ENCODE measurements at places on chromosomes 16 and 17.
A peak's percentile ranks its signal among the peaks of the same experiment; 100 is the strongest.

- no peak for DNase-seq
Observed at GRCh38 chr16:3835089-3835602, 45.4 kb downstream of the CREBBP start.

GRCh38 chr17:67474081-67474661 lies 97.1 kb downstream of the PITPNC1 start:
- no peak for DNase-seq

DNA sequence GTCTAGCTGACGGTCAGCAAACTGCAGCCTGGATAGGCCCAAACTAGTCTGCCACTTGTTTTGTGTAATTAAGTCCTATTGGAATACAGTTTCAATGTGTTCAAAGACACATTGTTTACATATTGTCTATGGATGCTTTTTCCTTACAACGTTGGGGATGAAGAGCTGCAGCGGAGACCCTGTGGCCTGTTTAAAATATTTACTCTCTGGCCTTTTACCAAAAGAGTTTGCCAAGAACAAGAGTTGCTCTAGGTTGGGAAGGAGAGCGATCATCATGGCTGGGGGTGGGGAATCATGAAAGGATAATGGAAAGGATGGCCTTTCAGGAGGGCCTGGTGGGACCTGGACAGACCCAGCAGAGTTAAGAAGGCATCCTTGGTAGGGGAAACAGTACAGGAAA lies 274.9 kb upstream of the ZFHX3 start:
- DNase-seq: peak; percentile 2

DNA sequence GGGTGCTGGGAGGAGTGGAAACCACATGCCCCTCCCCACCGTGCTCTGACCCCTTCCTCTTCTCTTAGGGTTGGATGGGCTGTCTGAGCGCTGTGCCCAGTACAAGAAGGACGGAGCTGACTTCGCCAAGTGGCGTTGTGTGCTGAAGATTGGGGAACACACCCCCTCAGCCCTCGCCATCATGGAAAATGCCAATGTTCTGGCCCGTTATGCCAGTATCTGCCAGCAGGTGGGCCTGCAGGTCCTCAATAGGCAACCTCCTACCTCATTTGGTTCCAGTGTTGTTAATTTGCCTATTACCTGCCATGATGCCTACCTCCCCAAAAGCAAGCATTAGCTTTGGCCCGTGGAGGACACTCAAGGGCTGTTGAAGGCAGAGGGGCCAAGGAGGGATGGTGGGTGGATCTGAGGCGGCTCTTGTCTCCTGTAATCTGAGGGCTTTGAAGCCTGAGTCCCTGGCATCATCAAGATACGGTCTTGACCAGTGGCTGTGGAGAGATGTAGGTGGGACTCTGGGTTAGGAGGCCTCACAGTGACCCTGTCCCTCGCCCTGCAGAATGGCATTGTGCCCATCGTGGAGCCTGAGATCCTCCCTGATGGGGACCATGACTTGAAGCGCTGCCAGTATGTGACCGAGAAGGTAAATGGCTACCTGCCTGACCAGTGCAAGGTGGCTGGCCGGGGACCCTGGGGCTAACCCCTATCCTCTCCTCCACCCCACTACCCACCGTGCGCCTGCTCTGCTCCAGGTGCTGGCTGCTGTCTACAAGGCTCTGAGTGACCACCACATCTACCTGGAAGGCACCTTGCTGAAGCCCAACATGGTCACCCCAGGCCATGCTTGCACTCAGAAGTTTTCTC lies 3.4 kb downstream of the ALDOA start:
- no peak for DNase-seq

- DNase-seq: no peak
Observed at GRCh38 chr17:27463235-27463677, 7.0 kb downstream of the KSR1 start.

- no peak for DNase-seq
Observed at GRCh38 chr17:35289222-35289621, 46.4 kb downstream of the SLFN5 start.

- no peak for DNase-seq
Observed at GRCh38 chr16:12417030-12417814, 386.5 kb downstream of the CPPED1 start.

- no peak for DNase-seq
Observed at GRCh38 chr17:70128727-70129238, 40.5 kb upstream of the KCNJ2 start.

- DNase-seq: no peak
Observed at GRCh38 chr17:1224330-1224729, 44.5 kb upstream of the ABR start.

DNA sequence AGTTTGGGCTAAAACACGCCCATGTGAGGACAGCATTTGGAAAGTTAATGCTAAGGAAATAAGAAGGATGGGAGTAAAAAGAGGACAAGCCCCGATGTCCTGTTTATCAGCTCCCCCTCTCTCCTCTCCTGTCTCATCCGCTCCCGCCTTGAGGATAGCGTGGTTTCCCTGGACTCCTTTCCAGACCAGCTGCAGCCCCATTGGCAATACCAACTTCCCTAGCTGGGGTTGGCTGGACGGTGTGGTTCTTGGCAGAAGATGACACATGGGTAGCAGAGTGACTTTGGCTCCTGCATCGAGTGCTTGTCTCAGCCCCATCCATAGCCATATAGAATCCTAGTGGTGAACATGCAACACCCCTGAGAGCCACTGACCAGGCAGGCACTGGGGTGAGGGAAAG lies 185.9 kb downstream of the CCDC182 start:
- no peak for DNase-seq

DNA sequence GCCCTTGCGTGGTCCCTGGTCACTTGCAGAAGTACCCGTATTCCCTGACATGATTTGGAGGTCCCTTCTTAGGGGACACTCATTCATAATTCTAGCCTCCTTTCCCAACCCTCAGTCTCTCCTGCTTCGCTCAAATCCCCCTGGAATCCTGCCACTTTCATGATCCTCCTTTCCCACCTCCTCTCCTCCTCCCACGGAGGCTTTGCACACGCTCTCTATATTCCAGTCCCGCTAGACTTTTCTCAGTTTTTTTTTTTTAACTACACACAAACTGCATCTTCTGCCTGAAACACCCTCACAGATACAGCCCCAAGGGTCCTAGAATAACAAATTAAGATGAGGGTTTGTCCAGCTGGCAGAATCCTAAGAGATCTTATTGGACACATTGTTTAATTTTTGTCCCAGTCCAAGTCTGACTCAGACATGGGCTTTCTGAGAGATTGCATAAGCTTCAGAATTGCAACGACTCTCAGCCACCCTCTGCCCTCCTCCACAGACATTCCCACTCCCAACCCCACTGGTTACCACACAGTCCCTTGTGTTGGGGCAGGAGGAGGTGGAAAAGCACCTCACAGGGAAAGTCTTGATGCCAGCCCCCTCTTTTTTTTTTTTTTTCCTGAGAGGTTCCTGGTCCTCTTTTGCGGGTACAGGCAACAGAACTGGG lies 739.5 kb upstream of the EEF2KMT start:
- DNase-seq: no peak

- DNase-seq: no peak
Observed at GRCh38 chr17:63426041-63426916, 19.8 kb downstream of the CYB561 start.

GRCh38 chr17:62626719-62627218 lies 701 bp upstream of the MRC2 start:
- no peak for DNase-seq

GRCh38 chr16:26877421-26877820 lies 189.3 kb upstream of the C16orf82 start:
- DNase-seq: no peak

DNA sequence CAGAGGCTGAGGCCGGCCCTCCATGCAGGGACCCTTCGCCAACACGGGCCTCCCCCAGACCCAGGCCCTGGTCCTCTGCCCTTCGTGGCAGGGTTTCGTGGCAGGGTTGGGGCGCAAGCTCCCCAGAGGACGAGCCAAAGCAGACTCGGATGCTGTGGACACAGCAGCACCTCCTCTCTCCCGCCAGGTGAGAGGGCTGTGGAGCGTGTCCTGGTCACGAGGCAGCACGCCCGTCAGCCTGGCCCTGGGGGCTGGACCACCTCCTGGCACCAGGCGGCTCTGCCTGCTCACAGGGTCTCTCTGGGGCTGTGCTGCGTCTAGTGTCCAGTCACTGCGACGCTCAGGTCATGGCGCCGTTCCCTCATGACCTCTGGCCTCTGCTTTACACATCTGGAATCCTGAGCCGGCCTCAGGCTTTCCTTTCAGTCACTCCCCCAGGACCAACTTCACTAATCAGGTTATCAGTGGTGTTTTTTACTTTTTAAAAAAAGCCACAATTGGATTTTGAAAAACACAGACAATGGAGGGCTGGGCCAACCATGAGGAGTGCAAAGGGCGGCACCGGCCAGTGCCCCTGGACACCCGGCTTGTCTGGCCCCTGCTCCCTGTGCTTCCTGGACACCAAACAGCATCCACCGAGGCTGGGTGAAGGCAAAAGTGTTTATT lies 5.4 kb downstream of the NDUFAF8 start:
- no peak for DNase-seq

GRCh38 chr16:19717314-19717713 lies 713 bp downstream of the KNOP1 start:
- no peak for DNase-seq

- no peak for DNase-seq
Observed at GRCh38 chr16:88601313-88602036, 31.3 kb downstream of the ZC3H18 start.

DNA sequence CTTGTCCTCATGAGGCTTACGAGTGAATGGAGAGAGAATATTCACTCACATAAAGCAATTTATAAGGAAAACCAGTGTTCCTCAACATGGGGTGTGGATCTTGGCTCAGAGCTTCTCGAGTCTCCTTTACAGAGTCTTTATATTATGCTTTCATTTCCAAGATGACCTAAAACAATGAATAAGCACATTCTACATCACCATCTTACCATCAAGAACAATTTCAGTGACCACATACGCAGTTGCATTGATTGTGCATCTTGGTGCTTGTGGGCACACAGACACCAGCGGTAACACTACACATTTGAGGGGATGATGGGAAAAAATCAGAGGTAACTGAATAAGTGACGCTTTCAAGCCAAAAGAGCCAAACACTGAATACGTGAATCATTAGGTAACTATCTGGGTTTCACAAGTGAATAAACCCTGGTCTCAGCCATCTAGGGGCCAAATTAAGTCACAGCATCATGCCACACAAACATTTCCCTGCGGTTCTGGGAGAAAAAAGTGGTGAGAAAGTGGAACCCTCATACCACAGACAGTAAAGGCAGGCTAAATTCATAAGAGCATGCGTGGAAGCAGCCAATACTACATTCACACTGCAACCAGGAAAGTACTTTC lies 9.4 kb downstream of the CWC25 start:
- no peak for DNase-seq

DNA sequence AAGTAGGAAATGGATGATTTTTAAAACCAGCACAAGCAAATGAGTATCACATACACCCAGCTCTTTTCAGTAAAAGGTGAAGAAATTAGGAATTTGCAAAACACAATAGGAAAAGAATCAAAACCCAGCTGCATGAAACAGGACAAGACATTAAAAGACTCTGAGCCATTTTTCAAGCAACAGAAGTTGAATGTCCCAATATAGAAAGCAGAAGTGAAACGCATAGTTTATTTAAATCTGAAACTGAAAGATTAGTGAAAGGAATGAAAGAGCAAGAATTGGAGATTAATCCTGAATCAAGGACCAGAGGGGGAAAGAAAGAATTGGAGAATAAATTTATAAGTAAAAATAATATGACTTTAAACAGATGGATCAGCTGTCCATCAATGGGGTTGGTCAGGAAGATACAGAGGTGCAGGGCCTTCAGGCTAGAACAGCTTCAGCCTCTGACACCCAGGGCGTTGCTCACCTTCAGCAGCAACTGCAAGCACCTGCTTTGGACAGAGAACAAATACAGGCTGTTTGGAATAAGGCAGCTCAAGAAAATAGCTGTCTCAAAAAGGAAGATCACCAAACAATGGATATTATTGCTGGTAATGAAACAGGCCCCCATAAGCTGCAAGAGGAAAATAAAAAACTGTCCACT lies 3.9 kb upstream of the ARHGAP17 start:
- no peak for DNase-seq

GRCh38 chr16:15601212-15601879 lies 41.6 kb downstream of the MARF1 start:
- DNase-seq: no peak

DNA sequence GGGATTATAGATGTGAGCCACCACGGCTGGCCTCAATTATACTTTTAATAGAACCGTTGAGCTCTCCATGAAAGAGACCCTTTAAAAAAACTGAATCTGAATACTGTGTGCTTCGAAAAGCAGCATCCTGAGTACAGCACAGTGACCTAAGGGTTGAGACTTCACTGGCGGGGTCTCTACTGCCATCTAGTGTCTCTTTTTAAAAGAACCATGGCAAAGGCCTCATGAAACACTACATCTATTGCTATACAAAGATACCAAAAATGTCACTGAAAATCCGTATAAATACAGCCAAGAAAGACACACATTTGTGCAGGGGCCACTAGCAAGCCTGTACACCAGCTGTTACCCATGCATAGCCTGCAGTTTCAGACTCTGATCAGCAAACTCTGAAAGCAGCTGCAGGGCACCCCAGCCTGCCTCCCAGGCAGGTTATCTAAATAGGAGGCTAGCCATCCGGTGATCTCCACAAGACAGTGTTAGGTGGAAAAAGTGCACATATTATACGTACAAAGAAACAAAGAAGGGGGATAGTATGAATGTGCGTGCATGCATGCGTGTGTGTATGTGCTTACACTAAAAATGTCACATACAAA lies 35.3 kb downstream of the NPLOC4 start:
- peak; percentile 52 for DNase-seq

DNA sequence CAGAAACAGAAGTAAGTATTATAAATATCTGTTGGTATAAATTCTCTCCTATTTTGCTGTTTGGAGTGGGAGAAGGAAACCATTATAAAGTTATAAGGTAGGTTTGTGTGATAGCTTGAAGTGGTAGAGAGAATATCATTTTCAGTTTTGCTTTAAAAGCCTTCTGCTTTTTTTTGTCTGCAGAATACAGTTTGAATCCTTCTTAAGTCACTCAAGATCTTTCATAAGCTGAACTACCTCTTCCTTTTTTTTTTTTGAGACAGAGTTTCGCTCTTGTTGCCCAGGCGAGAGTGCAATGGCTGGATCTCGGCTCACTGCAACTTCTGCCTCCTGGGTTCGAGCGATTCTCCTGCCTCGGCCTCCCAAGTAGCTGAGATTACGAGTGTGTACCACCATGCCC lies 9.0 kb downstream of the ATAD5 start:
- DNase-seq: no peak

- DNase-seq: no peak
Observed at GRCh38 chr17:16934133-16934795, 37.7 kb downstream of the TNFRSF13B start.

DNA sequence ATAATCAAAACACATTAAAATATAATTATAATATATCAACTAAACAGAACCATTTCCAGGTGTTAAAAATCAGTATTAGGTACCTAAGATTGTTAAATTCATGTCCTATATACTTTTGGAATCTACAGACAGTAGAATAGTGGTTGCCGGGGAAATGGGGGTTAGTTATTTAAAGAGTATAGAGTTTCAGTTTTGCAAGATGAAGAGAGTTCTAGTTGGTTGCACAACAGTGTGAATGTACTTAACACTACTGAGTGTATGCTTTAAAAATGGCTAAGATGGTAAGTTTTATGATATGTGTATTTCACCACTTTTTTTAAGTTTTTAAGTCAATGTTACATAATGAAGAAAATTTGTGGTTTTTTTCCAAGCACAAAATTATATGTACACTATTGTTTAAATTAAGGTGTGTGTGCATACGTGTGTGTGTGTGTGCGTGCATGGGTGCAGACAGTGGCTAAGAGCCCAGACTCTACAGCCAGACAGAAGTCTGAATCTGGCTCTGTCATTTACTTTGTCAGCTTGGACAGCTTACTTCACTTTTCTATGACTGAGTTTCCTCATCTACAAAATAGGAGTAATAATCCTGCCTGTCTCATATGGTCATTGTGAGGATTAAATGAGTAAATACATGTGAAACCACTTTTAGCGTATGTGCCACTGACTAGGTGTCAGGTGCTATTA lies 25.3 kb upstream of the PHAF1 start:
- no peak for DNase-seq
